HFFc6 (cell line): ENCODE measurements at places on chromosomes 5 and 9. TPM values are rescaled to one million over a fixed set of nuclear protein-coding genes. Genes with fewer than 3 reads are reported as not detected.

GDF9 gene
- total RNA-seq: 0.12 TPM in 1 of 3 replicates, not detected in the others

- peak overlapping the region; percentile 42; the same call in 1 of the 2 replicates for H3K27ac ChIP-seq
- peak overlapping the region; percentile 90 for H3K4me3 ChIP-seq
- no peak for DNase-seq
- H3K36me3 ChIP-seq: no peaks in the 10 kb centered on the region
- H3K4me1 ChIP-seq: peaks cover 10% of the 10 kb centered on the region
- H3K27me3 ChIP-seq: peaks cover 16% of the 10 kb centered on the region
These were observed 677 bp upstream of the MYORG start for GRCh38 chr9:34377404-34377746.

DNA sequence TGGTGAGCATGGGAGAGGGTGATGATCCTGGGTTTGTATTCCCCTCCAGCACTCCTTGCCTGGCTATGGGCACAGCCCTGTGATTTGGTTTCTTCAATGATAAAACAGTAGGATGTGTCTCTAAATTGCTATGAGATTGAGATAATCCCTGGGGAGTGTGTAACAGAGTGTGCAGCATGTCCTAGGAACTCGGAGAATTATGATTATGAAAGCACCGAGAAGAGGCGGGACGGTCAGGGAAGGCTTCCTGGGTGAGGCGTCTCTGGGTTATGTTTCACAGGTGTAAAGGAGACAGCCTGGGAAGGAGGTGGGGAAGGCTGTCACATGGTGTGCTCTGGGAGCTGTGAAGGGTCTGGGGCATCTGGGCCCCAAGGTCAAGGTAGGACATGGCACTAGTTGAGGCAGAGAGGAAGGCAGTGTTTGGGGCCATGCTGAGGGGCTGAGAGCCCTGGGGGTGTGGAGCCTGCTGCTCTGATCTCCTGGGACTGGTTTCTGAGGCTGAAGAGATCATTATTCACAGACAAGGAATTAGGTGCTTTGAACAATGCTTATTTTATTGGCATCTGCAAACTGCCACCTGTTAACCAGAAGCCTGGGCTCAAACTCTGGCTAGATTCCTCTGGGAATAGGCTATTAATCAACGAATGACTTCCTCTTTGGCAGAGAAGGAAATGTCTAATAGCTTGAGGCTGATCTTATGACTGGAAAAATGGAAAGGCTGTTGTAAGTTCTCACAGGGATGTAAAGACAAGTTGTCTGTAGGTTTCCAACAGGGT is 73.8 kb upstream of the IL12B start:
- no peaks in the 10 kb centered on the region for H3K36me3 ChIP-seq
- no peak for DNase-seq
- H3K27me3 ChIP-seq: peaks cover 11% of the 10 kb centered on the region
- H3K4me3 ChIP-seq: no peak overlapping the region

DNA sequence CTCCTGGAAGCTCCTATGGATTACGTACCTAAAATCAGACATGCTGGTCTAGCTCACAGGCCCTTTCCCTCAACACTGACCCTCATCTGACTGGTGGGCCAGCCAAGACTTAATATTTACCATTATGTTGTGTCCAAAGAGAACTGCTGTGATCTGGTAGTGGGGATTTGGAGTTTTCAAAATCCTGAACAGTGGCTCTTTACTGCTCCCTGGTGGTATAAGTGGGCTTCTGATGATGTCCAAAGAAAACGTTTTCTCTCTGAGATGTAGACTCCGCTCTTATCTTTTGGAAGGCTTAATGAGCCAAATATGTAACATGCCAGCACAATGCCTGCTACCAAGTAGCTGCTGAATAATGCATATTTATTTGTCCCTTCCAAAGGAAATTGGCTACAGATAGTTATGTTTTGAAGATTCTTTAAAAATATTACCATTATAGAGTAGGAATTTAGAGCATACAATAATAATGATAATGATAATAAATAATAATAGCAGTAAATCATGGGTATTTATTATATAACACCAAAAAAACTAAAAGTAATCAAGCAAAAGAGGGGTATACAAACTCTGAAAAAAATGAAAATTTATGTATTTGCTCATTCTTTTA is 406.6 kb upstream of the TNC start:
- DNase-seq: peak; percentile 57
- peaks cover 3% of the 10 kb centered on the region; the same call in 1 of the 2 replicates for H3K27me3 ChIP-seq

GRCh38 chr5:4855880-4856279 is 284.2 kb upstream of the ADAMTS16 start:
- peaks cover 3% of the 10 kb centered on the region; the same call in 1 of the 2 replicates for H3K27me3 ChIP-seq
- no peaks in the 10 kb centered on the region for H3K4me1 ChIP-seq
- no peak overlapping the region for H3K27ac ChIP-seq
- H3K36me3 ChIP-seq: no peaks in the 10 kb centered on the region
- DNase-seq: no peak

GRCh38 chr9:114212826-114213225 is 57.5 kb downstream of the COL27A1 start:
- peaks cover 44% of the 10 kb centered on the region for H3K4me1 ChIP-seq
- no peak overlapping the region for H3K27ac ChIP-seq
- H3K4me3 ChIP-seq: no peak overlapping the region
- no peak for DNase-seq
